ENCODE measurements at places on chromosomes 13 and 19.

DNA sequence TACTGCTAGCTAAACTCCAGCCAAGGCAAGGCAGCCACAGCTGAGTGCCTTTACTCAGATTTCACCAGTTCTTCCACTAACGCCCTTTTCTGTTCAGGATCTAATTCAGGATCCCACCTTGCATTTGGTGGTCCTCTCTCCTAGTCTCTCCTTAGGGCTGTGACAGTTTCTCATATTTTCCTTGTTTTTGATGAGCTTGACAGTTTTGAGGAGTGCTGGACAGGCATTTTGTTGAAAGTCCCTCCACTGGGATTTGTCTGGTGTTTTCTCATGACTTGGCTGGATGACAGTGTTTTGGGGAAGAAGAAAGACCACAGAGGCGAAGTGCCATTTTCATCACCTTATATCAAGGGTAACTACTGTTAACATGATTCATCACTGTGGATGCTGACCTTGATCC is 162.3 kb upstream of the TSC22D1 start:
- no peak for DNase-seq

DNA sequence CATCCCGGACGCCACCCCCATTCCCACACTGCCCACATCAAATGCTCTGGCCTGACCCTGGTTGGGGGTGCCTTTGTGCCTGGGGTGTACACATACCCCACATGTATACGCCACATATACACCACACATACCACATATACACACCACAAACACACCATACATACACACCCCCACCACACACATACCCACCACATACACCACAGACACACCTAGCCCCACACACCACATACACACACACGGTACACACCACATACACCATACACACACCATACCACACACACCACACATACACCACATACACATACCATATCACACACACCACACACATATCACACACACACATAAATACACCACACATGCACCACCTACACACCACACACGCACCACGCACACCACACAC is 10.2 kb downstream of the ERFL start:
- no peak for DNase-seq

GRCh38 chr13:88066847-88067246 is 395.7 kb downstream of the SLITRK5 start:
- no peak for DNase-seq

GRCh38 chr13:29564373-29564772 is 31.1 kb downstream of the SLC7A1 start:
- DNase-seq: no peak

- DNase-seq: no peak
Measured at GRCh38 chr19:18274781-18275356, 617 bp upstream of the IQCN start.

DNA sequence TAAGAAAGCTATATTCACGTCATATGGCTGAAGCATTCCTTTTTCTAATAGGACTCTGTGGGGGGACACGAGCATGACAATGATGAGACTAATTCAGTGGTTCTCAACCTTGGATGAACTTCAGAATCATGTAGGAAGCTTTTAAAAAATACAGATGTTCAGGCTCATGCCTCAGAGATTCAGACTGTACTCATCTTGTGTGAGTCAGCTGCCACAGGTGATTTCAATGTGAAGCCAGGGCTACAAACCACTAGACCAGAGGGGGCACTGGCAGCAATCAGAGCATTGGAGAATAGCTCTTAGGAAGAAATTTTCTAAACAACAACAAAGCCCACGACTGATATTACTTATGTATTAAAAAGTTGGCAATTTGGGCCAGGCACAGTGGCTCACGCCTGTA is 91.7 kb downstream of the SERP2 start:
- no peak for DNase-seq

GRCh38 chr19:49084206-49085019 is 838 bp upstream of the SNRNP70 start:
- DNase-seq: peak; percentile 4

GRCh38 chr13:67736646-67737420 is 506.7 kb upstream of the PCDH9 start:
- no peak for DNase-seq

DNA sequence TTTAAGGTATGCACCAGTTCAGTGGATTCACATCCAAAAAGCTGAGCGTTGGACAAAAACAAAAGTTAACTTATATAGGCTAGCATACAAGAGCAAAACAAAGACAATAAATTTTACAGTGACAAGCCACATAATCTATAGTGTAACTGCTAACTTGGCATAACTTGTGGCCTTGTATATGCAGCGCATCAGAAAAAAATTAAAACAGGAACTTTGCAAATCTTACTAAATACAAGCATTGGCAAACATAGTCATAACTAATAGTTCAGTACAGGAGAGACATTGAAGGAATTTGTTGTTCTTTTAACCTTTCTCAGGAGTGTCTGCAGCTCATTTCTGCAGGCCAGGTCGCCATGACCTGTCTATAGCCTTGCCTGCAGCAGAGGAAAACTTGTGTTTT is 54.6 kb downstream of the OR10H4 start:
- DNase-seq: no peak

- DNase-seq: no peak
Measured at GRCh38 chr19:54485851-54486250, 12.8 kb upstream of the CDC42EP5 start.

DNA sequence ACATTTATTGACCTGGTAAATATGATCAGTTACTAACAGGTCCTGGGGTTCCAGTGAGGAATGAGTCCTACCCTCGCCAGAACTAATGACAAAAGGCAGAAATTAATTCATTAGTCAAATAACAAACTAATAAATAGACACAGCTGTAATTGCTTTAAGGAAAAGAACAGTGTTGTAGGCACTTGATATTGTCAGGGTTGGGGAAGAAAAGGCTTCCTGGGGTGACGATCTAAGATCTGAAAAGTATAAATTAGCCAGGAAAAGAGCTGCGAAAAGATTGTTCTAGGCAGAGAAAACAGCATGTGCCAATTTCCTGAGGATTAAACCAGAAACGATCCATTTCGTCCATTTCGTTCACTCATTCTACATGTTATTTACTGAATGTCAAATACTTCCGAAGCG is 670 bp upstream of the CHAF1A start:
- no peak for DNase-seq

DNA sequence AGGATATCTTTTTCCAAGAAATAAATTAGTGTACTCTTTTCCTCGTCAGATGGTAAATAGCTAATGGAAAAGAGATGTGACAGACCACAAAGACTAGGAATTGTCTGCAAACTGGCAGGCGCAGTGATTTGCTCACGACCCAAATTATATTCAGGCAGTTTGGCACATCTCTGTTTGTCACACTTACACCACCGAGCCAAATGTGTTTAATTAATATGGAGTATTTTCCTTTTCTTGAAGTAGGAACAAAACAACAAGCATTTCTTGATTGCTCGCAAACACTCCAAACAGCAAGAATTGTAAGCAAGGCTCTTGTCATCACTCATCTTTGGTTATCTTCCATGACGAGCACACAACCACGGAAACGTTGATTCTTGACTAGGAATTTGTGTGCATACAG is 884.2 kb downstream of the PCDH9 start:
- no peak for DNase-seq

DNA sequence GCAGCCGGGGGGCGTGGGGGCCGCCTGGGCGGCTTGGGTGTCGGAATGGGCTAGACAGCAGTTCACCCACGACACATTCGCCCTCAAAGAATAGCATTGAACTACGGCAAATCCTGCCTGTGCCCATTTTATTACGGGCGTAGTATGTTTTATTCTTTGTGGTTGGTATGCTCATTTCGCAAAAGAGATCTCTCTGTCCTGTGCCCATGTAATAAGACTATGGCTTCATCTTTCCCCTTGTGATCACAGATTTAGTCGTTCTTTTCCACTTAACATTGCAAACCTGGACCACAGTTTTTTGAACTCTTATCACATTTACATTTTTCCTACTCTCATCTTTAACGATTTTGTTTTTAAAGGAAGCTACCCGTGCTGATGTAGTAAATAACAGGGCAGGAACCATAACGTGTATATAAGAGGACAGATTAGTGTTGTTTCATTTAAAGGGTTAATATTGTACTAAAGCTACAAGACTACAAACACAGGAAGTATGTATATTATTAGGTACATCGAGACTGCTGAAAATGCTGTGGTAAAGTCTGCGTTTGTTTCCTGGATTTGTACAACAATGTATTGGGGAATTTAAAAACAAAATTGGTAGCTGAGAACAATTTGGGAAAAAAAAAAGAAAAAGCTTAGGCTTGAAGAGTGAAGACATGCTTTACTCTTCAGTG is 3.2 kb upstream of the MYCBP2 start:
- DNase-seq: peak; percentile 54

DNA sequence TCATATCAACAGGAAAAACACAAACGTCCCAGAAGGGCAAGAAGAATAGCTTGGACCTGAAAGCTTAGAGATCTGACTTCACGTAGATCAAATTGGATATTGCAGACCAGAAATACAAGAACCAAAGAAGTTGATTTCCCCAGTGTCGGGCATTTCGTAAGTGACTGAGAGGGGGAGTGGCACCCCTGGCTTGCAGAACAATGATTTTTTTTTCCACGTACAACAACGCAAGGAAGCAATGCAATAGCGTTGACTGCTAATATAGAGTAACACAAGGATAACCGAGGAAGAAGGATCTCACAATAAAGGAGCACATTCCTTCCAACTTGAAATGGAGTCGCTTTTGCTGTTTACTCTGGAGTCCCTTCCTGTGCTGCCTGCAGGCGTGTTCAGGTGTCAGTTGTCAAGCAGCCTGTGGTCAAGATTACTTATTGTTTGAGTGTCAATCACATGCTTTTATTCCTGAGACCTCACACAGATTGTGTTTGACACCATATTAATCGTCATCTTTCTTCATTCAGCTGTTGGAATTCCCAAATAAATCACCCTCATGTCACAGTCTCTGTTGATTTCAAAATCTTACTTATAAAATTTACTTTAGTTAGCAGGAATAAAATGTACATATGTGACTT is 139.4 kb downstream of the FREM2 start:
- DNase-seq: no peak

DNA sequence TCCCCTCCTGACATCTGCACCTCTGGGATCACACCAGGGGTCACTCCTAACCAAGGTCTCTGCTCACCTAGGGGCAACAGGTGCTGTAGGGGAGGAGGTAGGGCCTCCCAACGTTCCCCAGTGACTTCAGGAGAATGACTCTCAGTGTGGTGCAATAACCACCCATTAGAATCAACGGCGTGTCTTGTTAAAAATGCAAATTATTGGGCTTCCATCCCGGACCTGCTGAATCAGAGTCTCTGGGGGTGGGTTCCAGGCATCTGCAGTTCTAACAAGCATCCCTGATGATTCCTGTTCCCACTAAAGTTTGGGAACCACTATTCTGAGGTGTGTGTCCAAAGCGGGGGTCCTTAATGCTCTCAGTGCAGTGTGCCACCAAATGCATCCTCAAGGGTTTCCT is 84.6 kb downstream of the CRYL1 start:
- DNase-seq: no peak

DNA sequence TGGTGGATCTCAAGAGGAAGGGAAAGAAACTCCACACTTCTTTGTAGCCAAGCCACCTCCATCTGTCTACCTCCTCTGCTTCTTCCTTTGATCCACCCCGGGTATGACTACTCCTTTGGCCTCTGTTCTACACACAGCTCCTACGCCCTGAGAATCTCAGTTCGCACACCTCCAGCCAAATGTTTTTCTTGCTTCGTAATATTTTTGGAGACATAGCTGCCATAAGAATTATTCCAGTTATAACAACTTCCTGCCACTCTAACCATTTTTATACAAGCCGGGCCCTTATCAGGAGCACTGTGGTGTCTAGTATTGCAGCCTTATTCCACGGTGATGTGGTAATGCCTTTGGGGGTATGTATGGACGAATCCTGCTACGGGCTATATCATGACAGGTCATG is 126.7 kb downstream of the STARD13 start:
- DNase-seq: no peak

DNA sequence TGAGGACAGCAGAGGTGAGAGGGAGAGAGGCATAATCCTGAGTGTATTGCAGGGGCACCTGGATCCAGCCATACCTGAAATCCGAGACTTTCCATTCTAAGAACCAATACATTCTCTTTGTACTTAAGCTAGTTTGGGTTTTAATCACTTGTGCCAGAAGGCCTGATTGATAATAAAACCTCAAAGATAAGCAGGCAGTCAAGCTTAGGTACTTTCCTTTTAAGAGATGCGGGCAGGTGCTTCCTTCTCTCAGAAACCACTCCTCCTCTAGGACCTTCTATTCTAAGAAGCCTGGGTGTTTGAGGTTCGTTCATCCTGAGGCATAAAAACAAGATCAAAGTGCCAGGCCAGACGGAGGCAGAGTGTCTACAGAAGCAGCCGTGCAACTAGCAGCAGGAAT is 22.2 kb downstream of the FAM187B start:
- DNase-seq: no peak

- no peak for DNase-seq
Measured at GRCh38 chr19:7883105-7883504, 5.2 kb upstream of the LRRC8E start.

DNA sequence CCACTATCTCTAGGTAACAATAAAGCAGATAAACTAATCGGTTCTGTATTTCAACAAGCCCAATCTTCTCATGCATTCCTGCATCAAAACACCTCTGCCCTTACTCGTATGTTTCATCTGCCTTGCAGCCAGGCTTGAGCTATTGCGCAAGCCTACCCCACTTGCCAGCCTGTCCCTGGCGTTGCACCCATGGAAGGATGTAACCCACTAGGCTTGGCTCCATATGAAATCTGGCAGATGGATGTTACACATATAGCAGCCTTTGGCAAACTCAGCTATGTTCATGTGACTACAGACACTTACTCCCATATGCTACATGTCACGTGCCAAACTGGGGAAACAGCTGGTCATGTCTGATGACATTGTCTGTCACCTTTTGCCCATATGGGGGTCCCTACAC is 11.9 kb upstream of the ZNF549 start:
- DNase-seq: no peak

GRCh38 chr19:991174-991931 is 7.2 kb downstream of the WDR18 start:
- DNase-seq: no peak

DNA sequence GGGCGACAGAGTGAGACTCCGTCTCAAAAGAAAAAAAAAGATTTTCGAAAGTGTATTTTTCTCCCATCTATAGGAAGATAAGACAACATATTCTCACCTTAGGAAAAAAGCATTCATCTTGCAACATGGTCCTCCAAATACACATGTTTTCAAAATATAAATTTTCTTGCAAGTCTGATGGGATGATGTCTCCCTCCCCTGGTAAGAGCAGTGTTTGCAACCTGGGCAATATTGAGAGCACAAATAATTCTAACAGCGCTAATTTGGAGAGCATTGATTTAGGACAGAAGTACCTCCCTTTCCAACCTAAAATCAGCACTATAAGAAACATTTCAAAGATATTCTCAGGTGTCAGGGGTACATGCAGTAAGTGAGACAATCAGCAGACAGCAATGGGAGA is 61.0 kb upstream of the SHISA2 start:
- DNase-seq: no peak

GRCh38 chr13:73607489-73608156 is 526.6 kb downstream of the KLF12 start:
- DNase-seq: peak; percentile 87

- DNase-seq: no peak
Measured at GRCh38 chr19:13574933-13575332, 68.7 kb upstream of the CACNA1A start.

- DNase-seq: no peak
Measured at GRCh38 chr19:6216236-6216995, 63.4 kb downstream of the MLLT1 start.
